A375 (cell line): ENCODE measurements at places on chromosomes 6 and 20. TPM values are rescaled to one million over a fixed set of nuclear protein-coding genes. Genes with fewer than 3 reads are reported as not detected.

The IP6K3 gene
- not detected in 2 replicates for total RNA-seq

The ANKRD66 gene
- total RNA-seq: not detected in 2 replicates

The TRIM31 gene
- not detected in 2 replicates for total RNA-seq

The DUSP15 gene
- total RNA-seq: 1.5 and 3.1 TPM in 2 replicates

The COL21A1 gene
- total RNA-seq: 0.13 and 0.53 TPM in 2 replicates

The LST1 gene
- total RNA-seq: not detected in 2 replicates

The MATN4 gene
- total RNA-seq: 1.1 and 1.9 TPM in 2 replicates

The CDH4 gene
- total RNA-seq: 0.49 and 0.66 TPM in 2 replicates

The PRSS16 gene
- 0.16 and 3.5 TPM in 2 replicates for total RNA-seq

The BMP6 gene
- total RNA-seq: 1.7 and 2.4 TPM in 2 replicates

The DEFB124 gene
- total RNA-seq: not detected in 2 replicates

The TMEM200A gene
- total RNA-seq: 0.75 and 1.1 TPM in 2 replicates

The COL12A1 gene
- 24.8 and 27.5 TPM in 2 replicates for total RNA-seq

The TEAD3 gene
- total RNA-seq: 4.2 and 6.3 TPM in 2 replicates

The SLC26A8 gene
- not detected in 2 replicates for total RNA-seq

The ZC3H12D gene
- total RNA-seq: 0.08 and 0.16 TPM in 2 replicates

The MAS1 gene
- total RNA-seq: not detected in 2 replicates

The RHAG gene
- total RNA-seq: not detected in 2 replicates

The CYP39A1 gene
- 0.11 and 0.19 TPM in 2 replicates for total RNA-seq

The CGA gene
- not detected in 2 replicates for total RNA-seq

The CDH26 gene
- total RNA-seq: 0.24 and 0.94 TPM in 2 replicates

The KIAA1755 gene
- 4.4 and 7.7 TPM in 2 replicates for total RNA-seq

The KCNG1 gene
- total RNA-seq: 183 and 213 TPM in 2 replicates

The HDGFL1 gene
- not detected in 2 replicates for total RNA-seq

The ADGRF1 gene
- 5.4 and 8.6 TPM in 2 replicates for total RNA-seq

The TXLNB gene
- total RNA-seq: 0.04 TPM in 1 of 2 replicates, not detected in the other

The CRYBG1 gene
- 16.7 and 18.0 TPM in 2 replicates for total RNA-seq
